ENCODE measurements at places on chromosomes 16 and 17. TPM values are rescaled to one million over a fixed set of nuclear protein-coding genes. Genes with fewer than 3 reads are reported as not detected.

DNA sequence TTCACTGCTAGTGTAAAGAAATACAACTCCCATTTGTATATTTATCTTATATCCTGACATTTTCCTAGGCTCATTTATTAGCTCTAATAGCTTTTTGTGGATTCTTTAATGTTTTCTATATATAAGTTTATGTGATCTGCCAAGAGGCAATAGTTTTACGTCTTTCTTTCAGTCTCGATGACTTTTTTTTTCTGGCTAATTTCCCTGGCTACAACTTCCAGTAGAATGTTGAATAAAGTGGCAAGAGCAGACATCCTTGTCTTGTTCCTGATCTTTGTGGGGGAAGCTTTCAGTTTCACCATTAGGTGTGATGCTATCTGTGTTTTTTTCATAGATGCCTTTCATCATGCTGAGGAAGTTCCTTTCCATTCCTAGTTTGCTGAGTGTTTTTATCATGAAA, 43.9 kb upstream of the ABCA3 start:
- no peaks in the 10 kb centered on the region for H3K27me3 ChIP-seq
- H3K27ac ChIP-seq: no peak overlapping the region
- H3K4me3 ChIP-seq: no peak overlapping the region
- no peaks in the 10 kb centered on the region for H3K4me1 ChIP-seq
- H3K36me3 ChIP-seq: no peaks in the 10 kb centered on the region

DNA sequence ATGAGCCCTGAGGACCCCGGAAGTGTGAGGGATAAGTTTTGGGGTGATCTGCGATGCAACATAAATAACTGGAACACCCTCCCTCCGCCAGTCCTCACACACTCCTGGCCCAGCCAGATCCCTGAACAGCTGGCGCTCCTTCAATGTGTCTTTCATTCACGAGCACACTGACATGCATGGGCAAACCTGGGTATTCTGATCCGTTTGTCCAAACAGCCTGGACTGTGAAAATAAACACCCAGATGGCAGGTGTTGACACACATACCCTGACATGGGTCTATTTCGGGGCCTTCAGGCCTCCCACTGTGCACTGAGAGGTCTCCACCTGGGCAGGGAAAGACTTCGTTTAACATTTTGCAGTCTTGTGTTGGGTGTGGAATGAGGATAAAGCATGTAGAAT, 3.0 kb upstream of the CPNE2 start:
- H3K36me3 ChIP-seq: no peaks in the 10 kb centered on the region
- no peaks in the 10 kb centered on the region for H3K27me3 ChIP-seq
- DNase-seq: no peak
- H3K27ac ChIP-seq: no peak overlapping the region

GRCh38 chr17:66126231-66126630, 65.7 kb downstream of the CEP112 start:
- H3K27me3 ChIP-seq: no peaks in the 10 kb centered on the region
- no peak overlapping the region for H3K4me3 ChIP-seq
- no peak overlapping the region for H3K27ac ChIP-seq
- no peak for DNase-seq
- no peaks in the 10 kb centered on the region for H3K36me3 ChIP-seq

- no peak overlapping the region for H3K4me3 ChIP-seq
- H3K36me3 ChIP-seq: no peaks in the 10 kb centered on the region
- no peak for DNase-seq
- H3K4me1 ChIP-seq: peaks cover 34% of the 10 kb centered on the region
- no peak overlapping the region for H3K27ac ChIP-seq
These were observed 2.6 kb downstream of the EXOC3L1 start for GRCh38 chr16:67187175-67187890.

DNA sequence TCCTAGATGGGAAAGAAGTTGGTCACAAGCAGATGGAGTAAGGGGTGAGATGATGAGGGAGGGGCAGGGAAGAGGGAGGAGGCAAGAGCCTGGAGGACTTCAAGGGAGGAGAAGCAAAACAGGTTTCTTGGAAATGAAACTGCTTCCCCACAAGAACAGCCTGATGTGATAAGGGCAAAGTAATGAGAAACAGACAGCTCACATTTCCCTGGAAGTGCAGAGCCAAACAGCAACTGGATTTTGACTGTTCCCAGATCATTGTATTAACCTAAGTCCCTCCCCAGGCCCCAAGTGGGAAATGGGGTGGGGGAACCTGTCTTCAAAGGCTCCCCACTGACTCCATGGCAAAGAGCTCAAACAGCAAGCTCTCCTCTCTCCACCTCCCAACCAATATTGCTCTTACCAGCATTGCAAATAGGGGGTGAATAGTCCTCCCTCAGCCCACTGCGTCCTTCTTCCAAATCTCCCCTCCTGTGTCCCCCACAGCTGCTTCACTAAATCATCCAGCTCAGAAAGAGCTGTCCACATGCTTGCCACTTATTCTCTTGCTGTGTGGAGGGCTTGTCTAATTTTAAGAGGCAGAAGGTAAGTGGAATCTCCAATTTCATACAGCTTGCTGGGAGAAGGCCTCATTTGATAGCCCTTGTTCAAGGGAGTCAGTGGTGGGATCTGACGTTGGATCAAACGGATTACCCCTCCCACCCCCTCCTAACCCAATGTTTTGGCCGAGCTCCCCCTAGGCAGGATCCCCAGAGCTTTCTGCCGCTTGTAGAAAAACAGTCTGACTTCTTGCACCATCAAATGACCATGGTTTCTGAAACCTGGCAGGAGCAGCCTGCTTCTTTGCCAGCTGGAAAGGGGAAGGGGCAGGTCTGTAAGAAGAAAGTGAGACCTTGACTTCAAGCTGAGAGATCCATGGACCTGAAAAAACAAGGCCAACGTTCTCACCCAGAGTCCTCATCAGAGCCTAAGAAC, 56.3 kb upstream of the SMIM36 start:
- H3K4me1 ChIP-seq: no peaks in the 10 kb centered on the region
- no peak overlapping the region for H3K4me3 ChIP-seq
- H3K27me3 ChIP-seq: no peaks in the 10 kb centered on the region
- H3K36me3 ChIP-seq: no peaks in the 10 kb centered on the region
- DNase-seq: no peak
- H3K27ac ChIP-seq: no peak overlapping the region

The SYCE1L gene
- total RNA-seq: 4.3 TPM

GRCh38 chr16:86338403-86339115, 171.8 kb upstream of the FOXF1 start:
- H3K36me3 ChIP-seq: no peaks in the 10 kb centered on the region
- no peaks in the 10 kb centered on the region for H3K27me3 ChIP-seq
- no peak overlapping the region for H3K4me3 ChIP-seq
- H3K27ac ChIP-seq: no peak overlapping the region
